ENCODE measurements at places on chromosomes 12 and 14.
A peak's percentile ranks its signal among the peaks of the same experiment; 100 is the strongest.

GRCh38 chr12:121033625-121034349, 5.3 kb downstream of the OASL start:
- peak; percentile 16 for DNase-seq

DNA sequence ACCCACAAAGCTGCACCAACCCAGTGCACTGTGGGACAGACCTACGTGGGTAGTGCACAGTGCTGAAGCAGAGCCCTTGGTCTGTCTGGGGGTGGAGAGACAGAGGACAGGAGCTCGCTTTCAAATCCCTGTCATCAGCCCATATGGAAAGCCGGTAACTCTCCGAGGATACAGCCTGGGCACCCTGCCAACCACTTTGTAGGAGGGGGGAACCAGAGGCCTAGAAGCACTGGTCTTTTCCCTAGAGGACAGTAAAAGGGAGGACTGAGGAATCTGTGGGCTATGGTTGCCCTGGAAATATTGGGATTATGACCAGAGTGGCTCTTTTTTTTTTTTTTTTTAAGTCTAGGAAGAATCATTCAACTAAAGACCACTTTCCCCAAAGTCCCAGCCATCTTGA, 74.3 kb downstream of the MAP3K9 start:
- DNase-seq, result no peak

DNA sequence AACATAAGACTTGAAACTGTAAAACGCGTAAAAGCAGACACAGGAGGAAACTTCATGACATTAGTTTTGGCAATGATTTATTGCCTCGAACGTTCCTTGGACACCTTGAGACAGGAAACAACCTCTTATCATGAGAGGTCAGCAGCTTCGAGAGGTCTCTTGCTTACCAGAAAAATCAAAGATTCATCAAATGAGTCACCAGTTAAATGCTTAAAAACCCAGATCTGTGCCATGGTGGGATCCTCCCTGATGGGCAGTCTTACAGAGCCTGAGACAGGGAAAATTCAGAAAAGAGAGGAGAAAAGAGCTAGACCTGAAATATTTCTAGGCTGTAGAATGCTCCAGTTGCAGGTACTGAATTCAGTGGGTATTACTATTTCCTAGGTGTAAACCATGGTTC, 1093.9 kb downstream of the AACS start:
- DNase-seq, result no peak

DNA sequence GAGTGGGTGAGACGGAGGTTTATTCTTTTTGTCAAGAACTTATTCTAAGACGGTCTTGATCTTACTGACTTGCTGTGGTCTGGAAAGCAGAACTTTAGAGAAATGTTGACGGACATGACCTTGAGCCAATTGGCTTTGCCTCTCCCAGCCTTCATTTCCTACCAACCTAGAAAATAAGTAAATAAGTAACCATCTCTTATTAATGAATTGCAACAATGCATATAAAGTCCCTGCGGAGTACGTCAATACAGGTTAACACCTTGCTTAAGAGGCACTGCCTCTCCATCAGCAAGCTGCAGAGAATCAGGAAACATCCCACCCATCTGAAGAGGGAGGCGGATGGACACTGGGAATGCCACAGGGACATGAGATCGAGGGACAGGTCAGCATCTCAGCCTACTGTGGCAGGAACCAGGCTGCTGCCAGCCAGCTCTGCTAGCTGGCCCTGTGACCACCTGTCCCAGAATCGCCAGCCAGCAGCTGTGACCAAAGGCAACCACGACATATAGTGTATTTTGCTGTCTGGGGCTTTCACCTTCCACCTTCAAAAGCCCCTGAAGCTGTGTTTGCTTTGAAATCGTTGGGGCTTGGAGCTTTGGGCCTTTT, 208.3 kb downstream of the BCL11B start:
- DNase-seq, result no peak

DNA sequence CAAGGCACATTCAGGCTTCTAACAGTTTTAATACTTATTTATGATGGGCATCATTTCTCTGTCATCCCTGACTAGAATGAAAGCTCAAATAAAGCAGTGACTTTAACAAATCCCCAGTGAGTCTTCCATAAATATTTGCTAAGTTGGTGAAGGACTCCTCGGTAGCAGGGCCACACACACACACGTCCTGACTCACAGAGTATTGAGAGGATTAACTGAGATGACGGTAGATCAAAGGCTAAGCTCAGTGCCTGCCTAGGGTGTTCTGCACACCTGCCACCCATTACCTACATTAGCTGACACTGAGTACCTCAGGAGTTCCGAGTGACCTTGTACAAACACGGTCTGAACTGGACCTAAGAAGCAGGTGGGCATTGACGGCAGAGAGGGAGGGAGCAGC, 197.3 kb upstream of the SFSWAP start:
- DNase-seq, result no peak

GRCh38 chr12:93852173-93852591, 175.0 kb downstream of the CRADD start:
- no peak for DNase-seq

DNA sequence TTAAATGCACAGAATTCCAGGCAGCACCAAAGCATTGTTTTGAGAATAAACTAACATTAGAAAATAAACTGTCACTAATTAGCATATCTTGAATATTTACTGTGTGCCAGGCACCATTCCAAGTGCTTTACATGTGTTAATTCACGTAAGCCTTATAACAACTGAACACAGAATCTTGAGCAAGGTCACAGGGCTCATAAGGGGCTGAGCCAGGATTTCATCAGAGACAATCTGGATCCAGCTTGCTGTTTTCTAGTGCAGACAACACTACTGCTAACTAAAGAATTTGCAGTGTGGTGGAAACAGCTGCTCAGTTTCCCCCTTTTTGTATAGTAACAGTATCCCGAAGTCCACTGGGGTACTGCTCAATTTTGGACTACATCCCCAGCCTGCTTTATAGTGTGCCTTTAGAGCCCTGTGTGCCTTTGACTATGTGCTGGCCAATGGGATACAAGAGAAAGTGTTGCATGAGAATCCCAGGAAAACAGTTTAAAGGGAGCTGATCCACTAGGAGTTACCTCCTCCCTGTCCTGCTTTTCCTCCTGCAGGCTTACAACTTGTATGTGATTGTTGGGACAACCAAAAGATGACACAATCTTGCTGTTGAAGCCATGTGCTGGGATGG, 36.0 kb upstream of the RMST start:
- no peak for DNase-seq

DNA sequence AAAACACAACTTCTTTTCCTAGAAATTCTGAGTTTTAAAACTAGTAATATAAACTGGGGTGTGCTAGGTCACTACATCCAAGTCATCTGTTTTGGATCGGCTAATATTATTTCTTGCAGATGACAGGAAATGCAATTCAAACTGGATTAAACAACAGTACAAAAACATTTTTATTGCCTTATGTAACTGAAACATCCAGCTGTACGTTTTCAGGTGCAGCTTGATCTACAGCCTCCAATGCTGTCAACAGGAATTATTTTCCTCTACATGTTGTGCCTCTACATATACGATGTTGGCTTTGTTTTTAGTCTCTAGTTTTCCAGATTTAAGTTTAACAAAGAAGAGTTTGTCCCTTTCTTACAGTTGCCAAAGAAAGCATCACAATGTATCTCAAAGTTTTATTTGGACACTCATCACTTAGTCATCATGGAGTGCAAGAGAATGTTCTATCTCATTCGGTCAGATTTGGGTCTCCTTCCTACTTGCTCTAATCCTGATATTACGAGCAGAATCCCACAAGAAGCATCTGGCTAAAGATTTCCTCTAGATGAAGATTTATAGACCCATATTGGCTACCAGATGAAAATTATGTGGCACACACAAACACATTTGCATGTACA, 326.7 kb downstream of the SLC6A15 start:
- no peak for DNase-seq

DNA sequence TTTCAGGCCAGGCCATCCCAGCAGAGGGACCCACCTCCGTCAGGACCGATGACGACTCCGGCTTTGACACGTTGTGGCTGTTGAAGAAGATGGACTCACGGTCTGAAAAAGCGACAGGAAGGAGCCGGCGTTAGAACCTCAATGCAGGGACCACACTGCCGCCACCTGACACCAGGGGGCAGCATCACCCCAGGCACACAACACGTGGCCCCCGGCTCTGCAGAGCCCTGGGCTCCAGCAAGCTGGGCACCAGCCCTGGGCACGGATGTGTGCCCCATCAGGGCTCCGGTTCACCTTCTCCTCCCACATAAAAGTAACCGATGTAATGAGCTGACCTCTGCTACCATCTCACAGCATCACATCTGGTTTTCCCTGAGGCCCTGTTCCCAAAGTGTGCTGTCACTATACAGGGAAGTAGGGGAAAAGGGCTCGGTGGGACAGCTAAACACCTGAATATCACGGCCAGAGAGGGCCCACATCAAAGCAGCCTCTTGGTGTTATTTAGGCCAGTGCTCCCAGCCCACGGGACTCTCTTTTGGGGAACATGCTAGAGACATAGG, 29.0 kb downstream of the CHGA start:
- DNase-seq, result peak; percentile 63

- DNase-seq, result no peak
Measured at GRCh38 chr14:41350476-41350875, 256.2 kb upstream of the LRFN5 start.

Measured in activated T-helper 1 cell treated with anti-CD3 and anti-CD28 coated beads, Interleukin-2, amount 50 U/mL, for 16 hours (primary cell).